Stimulated activated naive CD8-positive, alpha-beta T cell treated with anti-CD3 and anti-CD28 coated beads, Interleukin-15, Interleukin-2, amounts not matched to agents 100 U/mL and 50 U/mL, for 24 hours (primary cell): ENCODE measurements at places on chromosomes 2 and 18.

DNA sequence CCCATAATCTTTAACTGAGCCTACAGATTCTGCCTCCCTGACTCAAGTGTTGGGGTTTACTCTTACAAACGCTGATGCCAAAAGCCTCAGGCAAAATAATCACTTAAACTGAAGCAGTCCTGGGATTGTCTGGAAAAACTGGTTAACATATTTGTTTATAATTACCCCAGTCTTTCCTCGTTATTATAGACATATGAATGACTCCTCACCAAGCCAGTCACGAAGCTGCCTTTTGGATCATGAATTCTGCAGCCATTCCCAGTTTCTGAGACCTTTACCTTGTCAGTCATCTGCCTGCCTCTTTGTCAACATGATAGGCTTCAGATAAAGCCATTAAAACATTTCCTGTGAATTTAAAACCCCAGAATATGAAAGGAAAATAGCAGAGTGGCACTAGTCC is 46.4 kb downstream of the MREG start:
- DNase-seq, result no peak

DNA sequence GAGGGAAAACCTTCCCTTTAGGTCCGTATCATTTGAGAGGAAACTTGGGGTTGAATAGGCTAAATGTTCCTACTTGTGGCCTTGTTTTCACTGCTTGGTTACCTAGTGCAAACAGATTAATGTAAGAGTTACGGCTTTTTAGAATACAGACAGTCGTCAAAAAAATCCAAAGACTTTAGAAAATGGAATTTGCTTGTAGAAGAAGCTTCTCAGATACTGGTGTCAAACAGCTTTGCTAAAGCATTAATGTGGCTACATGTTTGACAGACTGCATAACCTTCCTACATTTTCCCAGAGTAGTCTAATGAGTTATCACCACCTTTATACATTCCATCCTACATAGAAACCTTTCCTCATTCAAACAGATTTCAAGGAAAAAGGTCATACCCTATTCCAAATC is 114.6 kb downstream of the FMNL2 start:
- DNase-seq, result no peak

GRCh38 chr2:37361216-37361815 is 16.9 kb downstream of the QPCT start:
- DNase-seq, result no peak

DNA sequence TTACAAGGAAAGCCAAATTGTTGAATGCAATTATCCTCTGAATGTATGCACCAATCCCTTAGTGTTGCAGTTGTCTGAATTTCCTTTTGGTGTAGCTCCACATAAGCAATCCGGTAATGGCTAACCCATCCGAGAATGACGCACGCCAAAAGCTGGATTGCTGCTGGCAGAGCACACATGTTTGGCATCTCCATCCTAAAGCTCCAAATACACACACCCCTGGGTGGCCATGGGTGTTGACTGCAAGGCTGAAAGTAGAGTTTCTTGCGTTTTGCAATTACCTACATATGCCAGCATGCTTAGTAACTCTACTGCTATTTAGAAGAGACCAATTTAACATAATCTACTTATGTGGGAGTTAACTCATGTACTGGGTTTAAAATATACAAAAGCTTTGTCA is 53.1 kb downstream of the KCTD1 start:
- no peak for DNase-seq
